ENCODE measurements at places on chromosomes 5 and 9.

DNA sequence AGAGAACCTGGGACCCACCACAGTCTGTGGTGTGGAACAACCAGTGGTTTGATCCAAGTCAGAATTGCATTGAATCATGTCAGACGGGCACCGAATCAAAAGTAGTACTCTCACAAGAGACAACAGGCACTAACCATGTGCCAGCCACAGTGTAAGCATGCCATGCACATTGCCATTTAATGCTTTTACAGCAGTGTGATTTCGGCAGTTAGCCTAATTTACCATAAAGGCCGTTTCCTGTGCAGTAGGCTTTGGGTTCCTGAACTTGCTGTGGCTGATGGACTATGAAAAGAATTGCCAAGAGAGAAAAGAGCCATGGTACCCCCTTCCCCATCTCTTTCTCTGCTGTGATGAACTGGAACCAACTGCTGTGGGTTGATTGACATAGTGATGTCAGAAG lies 540.6 kb downstream of the EBF1 start:
- ATAC-seq, result no peak

DNA sequence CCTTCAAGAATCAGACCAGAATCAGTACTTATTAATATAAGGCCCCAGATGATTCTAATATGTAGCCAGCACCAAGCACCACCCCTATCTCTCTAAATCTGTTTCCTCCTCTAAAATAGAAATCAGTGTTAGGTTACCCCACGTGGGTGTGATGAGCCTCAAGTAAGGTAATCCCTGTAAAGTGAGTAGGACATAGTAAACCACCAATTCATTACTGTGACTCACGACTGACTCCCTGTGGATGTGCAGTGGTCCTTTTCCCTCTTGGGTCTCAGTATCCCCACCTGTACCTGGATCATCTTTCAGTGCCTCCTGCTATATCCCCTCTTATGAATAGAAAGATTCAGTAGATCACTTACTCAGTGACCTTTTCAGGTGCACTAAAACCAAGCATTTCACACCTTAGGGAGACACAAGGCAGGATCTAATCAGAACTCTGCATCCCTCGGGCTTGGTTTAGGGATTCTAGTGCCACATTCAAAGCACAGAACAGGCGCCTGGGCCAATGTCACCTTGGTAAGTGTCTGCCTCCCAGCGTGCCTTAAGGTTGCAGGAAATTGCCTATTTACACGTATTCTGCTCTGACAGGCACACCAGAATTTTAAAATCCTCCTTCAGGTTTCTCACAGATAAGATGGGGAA lies 12.2 kb upstream of the ALDH1B1 start:
- ATAC-seq, result no peak

DNA sequence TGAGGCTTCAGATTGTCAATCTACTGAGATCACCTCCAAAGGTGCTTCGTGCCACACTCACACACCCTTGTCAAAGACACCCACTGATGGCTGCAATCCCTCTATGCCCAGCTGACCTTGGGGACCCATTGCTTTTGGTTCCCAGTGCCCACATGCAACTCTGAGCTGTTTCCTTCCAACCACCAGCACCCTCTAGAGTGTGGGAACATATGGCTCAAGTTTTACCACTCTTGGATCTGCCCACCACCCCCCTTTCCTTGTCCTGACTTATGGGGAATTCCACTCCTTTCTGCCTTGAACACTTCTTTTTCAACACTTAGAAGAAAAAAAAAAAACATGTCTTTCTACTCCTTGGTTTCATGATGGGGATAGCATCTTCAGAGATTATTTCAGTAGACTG lies 360.2 kb downstream of the ENC1 start:
- no peak for ATAC-seq

GRCh38 chr5:72661405-72661804 lies 154.2 kb upstream of the ZNF366 start:
- no peak for ATAC-seq

DNA sequence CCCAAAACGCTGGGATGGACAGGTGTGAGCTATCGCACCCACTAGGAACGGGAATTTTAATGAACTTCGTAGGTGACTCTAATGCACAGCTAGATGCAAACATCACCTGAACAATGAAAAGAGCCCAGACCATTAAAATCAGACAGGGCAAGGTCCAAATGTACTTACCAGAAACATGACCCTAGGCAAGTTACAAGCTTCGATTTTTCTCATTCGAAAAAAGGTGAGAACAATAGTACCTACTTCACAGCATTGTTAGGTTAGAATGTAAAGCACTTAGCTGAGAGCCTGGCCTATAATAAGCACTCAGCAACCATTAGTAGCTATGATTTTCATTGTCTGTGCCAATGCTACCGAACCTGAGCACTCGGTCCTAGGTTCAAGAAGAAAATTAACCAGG lies 5.8 kb upstream of the KLHL3 start:
- ATAC-seq, result no peak
